ENCODE measurements at places on chromosomes 5 and 9. TPM values are rescaled to one million over a fixed set of nuclear protein-coding genes. Genes with fewer than 3 reads are reported as not detected.

DNA sequence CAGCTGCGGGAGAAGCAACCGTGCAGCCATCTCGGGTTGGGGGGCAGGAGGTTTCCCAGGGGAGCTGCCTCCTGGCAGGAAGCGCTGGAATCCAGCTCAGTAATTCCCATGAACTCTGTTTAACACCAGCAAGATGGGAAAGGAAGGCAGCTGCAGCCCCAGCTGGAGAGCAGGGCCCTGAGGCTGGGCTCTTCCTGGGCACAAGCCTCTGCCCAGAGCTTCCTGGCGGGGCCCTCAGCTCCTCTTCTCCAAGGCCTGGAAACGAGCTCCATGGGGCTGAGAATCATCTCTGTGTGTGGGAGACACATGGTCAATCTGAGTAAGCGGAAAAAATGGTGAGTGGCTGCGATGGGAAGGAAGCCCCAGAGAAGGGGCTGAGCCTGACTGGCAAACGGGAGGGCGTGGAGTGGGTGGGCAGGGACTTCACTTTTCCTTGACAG is 6.3 kb downstream of the MRPL36 start:
- no peak for DNase-seq

IRX2 gene
- total RNA-seq, result 0.79 TPM

DNA sequence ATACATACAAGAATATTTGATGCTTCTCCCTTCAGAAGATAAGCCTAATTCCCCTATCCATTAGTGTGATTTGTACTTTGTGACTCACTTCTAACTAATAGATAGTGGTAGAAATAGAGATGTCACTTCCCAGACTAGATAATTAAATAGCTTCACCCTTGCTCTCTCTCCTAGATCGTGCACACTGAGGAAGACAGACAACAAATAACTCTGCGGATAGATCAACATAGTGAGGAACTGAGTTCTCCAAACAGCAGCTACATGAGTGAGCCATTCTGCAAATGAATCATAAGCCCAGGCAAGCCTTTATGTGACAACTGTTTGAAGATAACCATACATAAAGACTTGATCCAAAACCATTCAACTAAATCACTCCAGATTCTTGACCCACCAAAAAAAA is 1083.4 kb upstream of the C9orf72 start:
- no peak for DNase-seq

- no peak for DNase-seq
These were observed 279.5 kb upstream of the PIK3R1 start for GRCh38 chr5:67935908-67936566.

OBP2B gene
- total RNA-seq, result not detected

LURAP1L gene
- total RNA-seq, result 2.3 TPM

GRCh38 chr5:96931605-96932004 is 4.3 kb upstream of the LNPEP start:
- DNase-seq, result no peak

STING1 gene
- total RNA-seq, result 125 TPM

DNA sequence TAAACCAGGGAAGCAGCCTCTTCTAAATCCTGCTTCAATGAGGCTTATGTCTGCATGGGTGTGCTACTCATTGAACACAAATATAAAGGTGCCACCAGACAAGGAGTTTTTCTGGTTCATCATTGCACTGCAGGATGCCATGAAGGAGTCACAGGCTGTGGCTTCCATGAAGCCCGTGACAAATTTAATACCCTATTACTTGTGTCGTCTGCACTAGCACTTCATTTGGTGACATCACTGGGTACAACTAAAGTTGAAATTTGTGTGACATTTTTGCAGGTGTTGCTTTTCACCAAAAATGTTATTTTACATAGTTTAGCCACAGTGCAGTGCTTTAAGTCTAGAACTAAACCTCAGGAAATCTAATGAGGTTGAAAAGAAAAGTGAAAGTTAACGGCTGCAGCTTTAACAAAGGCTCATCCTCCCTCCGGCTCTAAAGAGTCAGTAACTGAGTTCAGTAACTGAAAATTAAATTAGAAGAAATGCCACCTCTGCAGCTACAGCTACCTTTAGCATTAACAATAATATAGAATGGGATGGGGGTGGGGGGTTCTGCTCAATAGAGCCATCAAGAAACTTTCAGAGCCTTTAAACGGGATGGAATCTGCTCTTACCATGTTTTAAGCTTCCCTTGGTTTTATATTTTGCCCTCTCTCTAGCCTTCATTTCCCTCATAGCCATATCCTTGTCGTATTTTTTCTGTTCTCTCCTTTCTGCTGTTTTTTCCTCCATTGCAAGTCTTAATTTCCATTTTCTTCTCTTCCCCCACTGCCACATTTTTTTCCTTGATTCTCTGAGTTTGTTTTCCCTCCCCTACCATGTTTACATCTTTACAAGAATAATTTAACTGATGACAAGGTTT is 233.8 kb upstream of the TMEM161B start:
- no peak for DNase-seq

FOXD4L5 gene
- total RNA-seq, result 0.11 TPM

DNA sequence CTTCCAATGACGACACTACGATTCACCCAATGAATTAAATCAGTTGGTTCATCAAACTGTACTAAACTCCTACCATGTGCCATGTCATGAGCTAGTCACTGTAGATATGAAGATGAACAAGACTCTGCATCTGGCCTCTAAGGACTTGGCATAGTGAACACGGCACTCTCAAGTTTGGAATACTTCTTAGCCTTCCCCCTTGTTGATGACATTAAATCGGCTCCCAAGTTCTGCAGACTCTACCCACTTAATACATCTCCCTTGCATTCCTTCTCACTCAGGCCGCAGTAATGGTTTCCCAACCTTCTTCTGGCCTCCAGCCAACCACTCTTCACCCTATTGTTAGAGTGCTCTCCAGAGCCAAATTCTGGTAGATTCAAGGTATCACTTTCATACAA is 184.7 kb downstream of the MAPKAP1 start:
- DNase-seq, result no peak

DNA sequence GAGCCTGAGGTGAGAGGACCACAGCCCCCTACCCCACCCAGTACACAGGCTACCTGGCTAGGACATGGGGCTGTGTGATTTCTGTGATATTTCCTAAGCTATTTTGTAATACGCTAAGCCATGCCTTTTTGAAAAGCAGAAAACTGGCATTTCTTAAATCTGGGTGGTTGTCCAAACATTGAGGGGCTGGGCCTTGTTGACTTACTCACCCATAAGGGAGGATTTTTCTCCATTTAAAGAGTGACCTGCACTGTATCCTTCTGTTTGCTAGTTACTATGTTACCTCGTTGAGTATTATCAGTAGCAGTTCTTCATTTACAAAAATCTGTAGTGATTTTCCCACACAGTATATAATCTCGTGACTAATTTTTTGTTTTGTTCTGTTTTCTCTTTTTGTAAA is 117.5 kb upstream of the OTULINL start:
- no peak for DNase-seq
